ENCODE measurements at places on chromosomes 6 and 20.

- no peak for DNase-seq
Observed at GRCh38 chr20:34089655-34090345, 22.2 kb downstream of the EIF2S2 start.

GRCh38 chr20:11155156-11155756 lies 481.5 kb upstream of the JAG1 start:
- no peak for DNase-seq

GRCh38 chr6:124858564-124858963 lies 103.7 kb upstream of the RNF217 start:
- no peak for DNase-seq

DNA sequence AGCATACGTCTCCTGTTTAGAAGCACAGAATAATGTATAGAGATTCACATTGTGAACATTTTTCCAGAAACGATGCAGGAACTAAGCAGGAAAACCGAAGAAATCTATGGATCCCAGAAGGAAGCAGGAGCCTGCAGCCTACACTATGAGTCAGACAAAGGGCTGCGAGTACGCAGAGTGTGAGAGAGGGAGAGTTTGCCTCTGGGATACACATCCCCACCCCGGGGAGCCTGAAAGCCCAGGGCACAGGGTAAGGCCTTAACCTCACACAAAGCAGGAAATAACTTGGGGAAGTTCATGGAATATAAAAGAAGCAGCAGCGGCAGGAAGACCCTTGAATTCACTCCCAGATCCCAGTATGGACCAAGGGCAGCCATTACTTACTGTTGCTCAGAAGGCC lies 842.1 kb upstream of the MANEA start:
- no peak for DNase-seq

GRCh38 chr6:73471686-73472290 lies 10.3 kb downstream of the MTO1 start:
- no peak for DNase-seq

DNA sequence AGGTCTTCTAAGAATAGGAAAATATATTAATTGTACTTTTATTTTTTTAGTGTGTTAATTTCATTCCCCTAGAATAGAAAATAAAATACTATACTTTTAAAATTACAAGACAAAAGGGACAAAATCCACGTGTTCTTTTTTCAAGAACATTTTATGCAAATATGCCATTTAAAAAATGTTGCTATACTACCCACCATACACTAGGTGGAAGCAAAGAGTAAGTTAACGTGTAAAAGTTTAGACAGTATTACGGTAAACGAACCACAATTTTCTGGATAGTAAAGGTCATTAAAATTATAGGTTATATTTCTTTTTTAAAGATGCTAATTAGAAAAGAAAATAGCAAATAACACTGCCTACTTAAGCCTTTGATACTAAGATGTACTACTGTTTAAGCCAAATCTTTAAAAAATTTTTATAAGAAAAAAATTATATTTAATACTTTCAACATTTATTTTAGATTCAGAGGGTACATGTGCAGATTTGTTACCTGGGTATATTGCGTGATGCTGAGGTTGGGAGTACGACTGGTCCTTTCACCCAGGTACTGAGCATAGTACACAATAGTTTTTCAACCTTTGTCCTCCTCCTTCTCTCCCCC lies 287.6 kb downstream of the PHF3 start:
- no peak for DNase-seq

DNA sequence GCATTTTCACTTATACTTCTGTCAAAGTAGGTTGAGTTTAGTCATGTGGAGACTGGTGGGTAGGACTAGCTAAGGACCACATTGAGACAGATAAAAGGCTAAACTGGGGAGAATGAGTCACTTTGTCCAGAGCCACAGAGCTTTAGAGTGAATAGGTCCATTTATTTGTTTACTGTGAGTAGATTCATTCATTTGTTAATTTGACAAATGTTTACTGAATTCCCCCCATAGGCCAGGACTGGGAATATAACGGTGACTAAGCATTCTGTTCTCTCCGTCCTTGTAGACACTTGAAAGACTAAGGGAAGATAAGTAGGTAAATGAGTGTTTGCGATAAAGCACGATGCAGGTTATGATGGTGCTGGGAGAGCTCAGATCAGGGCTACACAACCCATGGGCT lies 699.7 kb upstream of the ID4 start:
- no peak for DNase-seq

- no peak for DNase-seq
Observed at GRCh38 chr20:21358737-21359136, 38.6 kb downstream of the NKX2-4 start.

- DNase-seq: no peak
Observed at GRCh38 chr6:144413418-144413817, 128.3 kb downstream of the UTRN start.

DNA sequence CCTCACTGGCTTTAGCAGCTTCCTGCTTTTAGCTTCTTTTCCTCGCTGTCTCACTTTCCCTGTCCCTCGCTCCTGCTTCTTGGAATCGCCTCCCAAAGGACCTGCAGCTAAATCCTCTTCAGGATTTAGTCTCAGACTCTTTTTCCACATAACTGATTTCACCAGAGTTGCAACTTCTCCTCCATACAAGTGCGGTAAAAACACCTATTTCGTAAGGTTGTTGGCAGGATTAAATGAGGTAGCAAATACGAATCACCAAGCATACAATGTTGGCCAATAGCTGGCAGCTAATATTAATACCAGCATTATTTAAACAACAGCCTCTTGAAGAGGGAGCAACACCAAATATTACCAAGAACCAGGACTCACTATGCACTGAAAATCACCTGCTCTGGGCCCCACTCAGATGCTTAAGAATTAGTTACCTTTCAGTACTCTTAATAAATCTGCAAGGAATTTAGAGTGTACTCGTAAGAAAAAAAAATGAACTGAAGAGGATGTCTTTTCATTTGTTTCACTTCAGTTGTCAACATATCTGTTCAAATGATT lies 123.0 kb downstream of the DTNBP1 start:
- no peak for DNase-seq
